ENCODE measurements at places on chromosomes 4 and X. TPM values are rescaled to one million over a fixed set of nuclear protein-coding genes. Genes with fewer than 3 reads are reported as not detected.

The NPNT gene
- not detected for total RNA-seq

The HSFX2 gene
- 0.64 TPM for total RNA-seq

The TMEM192 gene
- 17.6 TPM for total RNA-seq

The TBC1D8B gene
- total RNA-seq = 11.0 TPM

The ENPEP gene
- 0.94 TPM for total RNA-seq

The CPEB2 gene
- 60.0 TPM for total RNA-seq

The SNX25 gene
- total RNA-seq = 44.4 TPM

The DDIT4L gene
- 0.78 TPM for total RNA-seq

The RELL1 gene
- total RNA-seq = 17.4 TPM

The ATRX gene
- 102 TPM for total RNA-seq

The SHISA3 gene
- total RNA-seq = 3.9 TPM

The TRIM75 gene
- total RNA-seq = not detected

The CNOT6L gene
- 28.6 TPM for total RNA-seq

The AKAP4 gene
- not detected for total RNA-seq

The LIMCH1 gene
- 0.29 TPM for total RNA-seq

The PAGE1 gene
- total RNA-seq = not detected

Measured in osteocyte (in vitro differentiated cells).